ENCODE measurements at places on chromosomes 7 and 10. TPM values are rescaled to one million over a fixed set of nuclear protein-coding genes. Genes with fewer than 3 reads are reported as not detected.

Gene KIAA1217
- total RNA-seq: 20.1 TPM

Gene TSPAN13
- total RNA-seq: 173 TPM

DNA sequence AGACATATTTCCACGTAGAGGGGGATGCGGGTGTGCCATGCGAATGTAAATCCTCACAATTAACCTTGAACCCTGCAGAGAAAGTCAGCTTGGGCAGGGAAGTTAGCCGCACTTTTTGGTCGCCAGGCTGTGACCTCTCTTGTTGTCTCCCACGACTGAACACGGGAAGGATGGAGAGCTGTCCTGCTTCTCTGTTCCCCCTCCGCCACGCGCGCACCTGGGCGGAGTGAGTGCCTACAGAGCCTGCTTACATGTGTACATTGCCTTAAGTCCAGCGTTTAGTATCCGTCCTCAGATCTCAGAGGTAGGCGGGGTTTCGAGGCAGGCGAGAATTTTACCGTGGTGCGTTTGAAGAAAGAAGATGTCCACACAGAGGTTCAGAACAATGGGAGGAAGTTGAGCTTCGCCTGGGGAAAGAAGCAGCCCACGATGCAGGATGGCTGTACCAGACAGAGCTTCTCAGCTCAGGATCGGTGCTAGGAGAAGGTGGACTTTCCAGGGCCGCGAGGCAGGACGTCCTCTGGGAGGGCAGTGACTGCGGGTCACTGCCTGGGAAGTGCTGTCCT, 482 bp upstream of the ERCC6 start:
- peaks cover 16% of the 10 kb centered on the region for H3K4me1 ChIP-seq
- peak overlapping the region; percentile 28 for H3K4me3 ChIP-seq
- peaks cover 5% of the 10 kb centered on the region for H3K27me3 ChIP-seq
- peak overlapping the region; percentile 89 for H3K27ac ChIP-seq

Gene EN2
- total RNA-seq: not detected

- H3K4me1 ChIP-seq: no peaks in the 10 kb centered on the region
- no peak overlapping the region for H3K27ac ChIP-seq
- DNase-seq: no peak
These were observed 189.9 kb downstream of the ZEB1 start for GRCh38 chr10:31508882-31509281.

DNA sequence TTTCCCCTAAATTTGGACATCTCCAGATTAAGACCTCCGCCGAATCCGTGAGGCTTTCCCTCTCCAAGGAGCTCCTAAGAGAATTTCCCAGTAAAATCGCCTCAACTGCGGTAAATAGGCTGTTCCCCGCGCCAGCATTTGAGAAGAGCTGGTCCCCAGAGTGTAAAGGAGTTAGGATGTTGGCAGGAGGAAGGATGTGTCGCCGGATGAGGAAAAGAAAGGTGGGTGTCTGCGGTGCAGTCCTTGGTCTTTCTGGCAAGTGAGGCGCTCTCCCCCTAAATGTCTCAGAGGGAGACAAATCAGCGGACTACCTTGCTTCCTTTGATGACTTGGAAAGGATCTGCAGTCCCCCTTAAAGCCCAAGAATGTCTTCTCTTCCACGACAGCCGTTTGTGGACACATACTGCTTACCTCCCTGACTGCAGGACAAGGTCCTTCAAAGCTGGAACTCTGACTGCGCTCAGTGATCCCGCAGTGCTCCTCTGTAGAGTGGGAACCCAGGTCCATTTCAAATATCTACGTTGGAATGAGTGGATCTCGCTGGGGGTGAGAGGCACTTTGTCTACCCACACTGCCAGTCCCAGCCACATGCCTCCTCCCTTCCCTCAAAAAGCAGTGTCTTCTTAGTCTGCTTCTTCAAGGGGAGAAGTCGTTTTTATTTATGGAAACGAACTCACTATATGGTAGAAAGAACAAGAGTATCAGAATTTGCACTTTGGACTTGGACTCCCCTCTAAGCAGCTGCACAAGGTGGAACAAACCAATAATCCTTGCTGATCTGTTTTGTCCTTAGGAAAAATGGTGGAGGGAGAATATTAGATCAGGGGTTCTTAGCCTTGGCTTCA, 1.1 kb upstream of the DLG5 start:
- DNase-seq: peak; percentile 38
- H3K27ac ChIP-seq: peak overlapping the region; percentile 94
- no peaks in the 10 kb centered on the region for H3K27me3 ChIP-seq

DNA sequence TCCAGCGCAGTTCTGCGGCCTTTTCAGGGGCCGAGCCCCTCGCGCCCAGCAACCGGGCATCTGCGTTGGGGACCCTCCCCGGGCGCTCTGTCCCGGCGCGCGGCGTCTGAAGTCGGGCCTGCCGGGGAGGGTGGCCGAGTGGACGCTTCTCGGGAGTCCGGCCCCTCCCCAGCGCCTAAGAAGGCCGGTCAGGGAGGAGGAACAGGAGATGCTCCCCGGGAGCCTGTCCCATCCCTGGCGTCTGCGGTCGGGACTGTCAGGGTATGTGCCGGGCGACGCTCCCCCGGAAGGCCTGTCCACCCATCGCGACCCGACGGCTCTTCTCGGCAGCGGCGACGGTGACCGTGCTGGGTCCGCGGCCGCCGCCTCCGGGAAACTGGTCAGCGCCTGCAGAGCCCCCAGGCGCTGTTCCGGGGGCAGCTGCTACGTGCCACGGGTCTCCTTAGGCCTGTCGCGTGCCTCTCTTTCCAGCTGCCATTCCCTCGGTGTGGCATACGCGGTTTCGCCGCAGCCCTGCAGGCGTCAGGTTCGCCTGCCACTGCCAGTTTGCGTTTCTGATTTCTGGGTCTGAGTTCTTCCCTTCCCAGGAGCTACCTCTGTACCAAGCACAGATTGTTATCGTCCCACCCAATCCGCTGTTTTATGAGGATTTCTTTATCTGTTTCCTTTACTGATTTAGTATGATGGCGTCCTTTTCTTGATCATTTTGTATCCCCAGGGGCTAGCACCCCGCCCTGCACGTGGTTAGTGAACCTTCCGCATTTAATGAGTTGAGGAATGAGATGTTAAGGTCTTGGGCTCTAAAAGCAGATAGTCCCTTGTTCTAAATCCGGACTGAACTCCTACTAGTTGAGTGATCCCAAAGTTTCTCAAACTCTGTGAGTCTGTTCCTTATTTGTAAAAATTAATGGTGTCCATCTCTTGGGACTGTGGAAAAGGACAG, 782 bp downstream of the IFIT5 start:
- no peaks in the 10 kb centered on the region for H3K27me3 ChIP-seq
- H3K4me3 ChIP-seq: peak overlapping the region; percentile 46
- DNase-seq: peak; percentile 62
- no peaks in the 10 kb centered on the region for H3K4me1 ChIP-seq

Gene PTPRN2
- 1.8 TPM for total RNA-seq

All from hepatocyte (in vitro differentiated cells).